ENCODE measurements at places on chromosomes 7 and 10.

GRCh38 chr10:93420944-93421825, 60.9 kb downstream of the MYOF start:
- no peak for DNase-seq

GRCh38 chr7:73761854-73762658, 8.0 kb downstream of the CLDN3 start:
- no peak for DNase-seq

DNA sequence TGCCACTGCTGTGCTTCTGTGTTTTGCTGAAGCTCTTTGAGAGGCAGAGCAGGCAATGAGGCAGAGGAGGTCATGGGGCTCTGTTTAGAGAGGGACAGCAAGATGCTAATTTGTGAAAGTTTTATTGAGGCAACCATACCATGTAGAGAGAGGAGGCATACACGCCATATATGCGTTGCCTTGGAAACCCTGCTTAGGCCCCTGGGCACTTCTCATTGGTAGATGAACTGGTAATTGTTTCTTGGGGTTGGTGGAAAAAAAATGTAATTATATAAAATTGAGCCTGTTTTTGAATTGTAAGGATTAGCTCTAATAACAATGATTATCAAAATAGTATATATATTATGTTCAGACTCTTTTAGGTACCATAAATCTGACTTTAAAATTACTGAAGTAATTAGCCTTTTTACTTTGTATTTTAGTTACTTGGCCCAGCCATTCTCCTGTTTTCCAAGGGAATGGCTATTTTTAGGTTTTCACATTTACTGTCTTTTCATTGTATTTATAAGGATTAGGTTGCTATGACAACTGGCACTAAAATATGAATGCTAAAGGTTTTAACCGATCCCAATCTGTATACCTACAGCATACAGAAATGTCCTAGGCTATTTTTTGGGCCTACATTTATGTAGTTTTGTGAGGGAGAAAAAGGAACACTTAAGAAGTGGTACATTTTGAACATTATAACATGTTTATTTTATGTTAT, 52.4 kb downstream of the BZW2 start:
- no peak for DNase-seq

DNA sequence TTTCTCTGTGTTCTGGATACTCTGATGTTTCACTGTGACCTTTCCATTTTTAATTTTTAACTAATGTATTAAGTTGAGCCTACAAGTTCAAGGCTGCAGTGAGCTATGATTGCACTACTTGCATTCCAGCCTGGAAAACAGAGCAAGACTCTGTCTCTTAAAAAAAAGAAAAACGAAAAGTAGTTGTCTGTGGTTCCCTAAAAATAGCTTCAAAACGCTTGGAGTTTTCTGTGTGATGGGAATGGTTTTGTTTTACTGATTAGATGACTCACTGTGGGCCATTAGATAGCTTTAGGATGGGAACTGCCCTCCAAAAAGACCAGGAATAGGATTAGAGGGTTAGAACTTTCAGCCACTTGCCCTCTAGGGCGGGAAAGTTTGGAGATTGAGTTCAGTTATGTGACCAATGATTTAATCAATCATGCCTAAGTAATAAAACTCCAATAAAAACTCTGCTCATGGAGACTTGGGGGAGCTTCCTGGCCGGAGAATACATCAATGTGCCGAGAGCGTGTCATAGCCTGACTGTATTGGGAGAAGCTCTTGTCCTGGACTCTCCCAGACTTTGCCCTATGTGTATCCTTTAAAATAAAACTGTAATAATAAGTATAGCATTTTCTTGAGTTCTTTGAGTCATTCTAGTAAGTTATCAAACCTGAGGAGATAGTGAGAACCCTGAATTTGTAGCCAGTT, 147.1 kb downstream of the LYZL1 start:
- no peak for DNase-seq

DNA sequence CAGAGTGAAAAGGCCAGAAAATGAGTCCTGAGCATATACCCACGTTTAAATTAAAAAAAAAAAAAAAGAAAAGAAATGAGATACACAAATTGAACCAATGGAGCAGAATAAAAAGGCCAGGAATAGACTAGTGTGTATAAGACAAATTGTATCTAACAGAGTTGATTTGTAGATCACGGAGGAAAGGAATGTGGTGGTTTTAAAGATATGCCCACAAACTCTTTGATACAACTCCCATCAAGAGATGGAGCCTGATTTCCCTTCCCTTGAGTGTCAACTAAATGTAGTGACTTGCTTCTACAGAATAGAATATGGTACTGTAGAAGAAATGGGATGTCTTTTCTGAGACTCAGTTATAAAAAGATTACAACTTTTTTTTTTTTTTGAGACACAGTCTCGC, 10.4 kb downstream of the SYPL1 start:
- DNase-seq = no peak

DNA sequence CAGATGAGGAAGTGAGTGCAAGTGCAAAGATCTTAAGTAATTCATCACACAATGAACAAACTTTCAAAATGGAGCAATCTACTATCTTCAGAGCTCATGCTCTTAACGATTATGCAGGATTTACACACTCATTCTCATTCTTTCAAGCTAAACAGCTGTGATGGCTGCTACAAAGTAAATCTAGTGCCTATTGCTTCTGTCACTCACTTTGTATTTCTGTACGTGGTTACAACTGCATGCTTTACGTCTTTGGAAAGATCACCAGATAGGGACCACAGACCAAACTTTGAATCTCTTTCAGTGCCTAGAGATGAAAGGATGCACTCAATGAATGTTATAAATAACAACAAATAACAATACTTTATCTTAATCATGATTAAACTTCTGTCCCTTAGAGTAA, 194.6 kb downstream of the MAGI2 start:
- DNase-seq = no peak

- no peak for DNase-seq
Observed at GRCh38 chr7:151129117-151129959, 38.2 kb downstream of the GBX1 start.

DNA sequence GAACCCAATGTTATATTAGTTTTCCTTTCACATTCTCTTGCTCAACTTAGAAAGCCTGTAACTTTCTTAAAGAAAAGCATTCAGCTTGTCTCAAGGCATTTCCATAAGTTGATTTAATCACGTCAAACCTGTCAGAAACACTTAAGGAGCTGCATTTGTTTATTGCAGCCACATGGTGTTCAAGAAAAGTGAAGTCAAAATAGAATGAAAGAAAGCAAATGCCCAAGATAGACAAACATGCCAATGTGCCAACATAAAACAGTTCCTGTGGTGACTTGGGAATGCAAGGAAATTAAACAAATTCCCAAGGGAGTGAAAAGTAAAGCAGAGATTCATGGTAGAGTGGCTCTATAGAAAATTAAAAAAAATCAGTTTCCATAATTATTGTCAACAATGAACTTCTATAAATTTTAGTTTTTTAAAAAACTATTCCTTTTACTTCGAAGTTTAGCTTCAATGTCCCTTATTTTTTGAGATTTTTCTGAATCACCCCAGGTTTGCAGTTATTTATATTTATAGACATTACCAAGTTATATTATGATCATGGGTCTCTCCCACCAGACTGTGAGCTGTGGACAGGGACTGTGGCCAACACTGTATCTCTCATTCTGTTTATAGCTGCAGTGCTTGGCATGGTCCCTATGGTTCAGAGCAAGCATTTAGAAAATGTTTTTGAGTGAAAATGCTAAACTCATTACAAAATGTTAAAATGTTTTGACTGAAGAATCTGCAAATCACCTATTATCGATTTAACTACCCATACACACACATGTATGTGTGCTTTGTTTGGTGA, 887.4 kb downstream of the REEP3 start:
- DNase-seq = no peak

DNA sequence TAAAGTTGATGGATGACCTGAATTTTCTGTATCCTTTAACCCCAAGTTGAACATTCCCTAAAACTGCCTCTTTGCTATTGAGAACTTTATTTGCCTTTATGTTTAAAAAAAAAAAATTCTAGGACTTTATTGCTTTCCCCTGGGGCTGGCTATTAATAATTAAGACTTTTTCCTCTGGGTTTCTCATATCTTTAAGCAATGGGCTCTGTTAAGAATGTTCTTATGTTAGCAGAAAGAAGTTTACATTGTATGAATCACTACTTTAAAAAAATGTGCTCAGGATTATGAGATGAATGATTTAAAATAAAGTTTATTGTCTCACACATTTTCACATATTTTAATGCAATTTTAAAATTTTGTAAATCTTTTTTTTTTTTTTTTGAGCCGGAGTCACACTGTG, 19.5 kb downstream of the TAX1BP1 start:
- DNase-seq = no peak

DNA sequence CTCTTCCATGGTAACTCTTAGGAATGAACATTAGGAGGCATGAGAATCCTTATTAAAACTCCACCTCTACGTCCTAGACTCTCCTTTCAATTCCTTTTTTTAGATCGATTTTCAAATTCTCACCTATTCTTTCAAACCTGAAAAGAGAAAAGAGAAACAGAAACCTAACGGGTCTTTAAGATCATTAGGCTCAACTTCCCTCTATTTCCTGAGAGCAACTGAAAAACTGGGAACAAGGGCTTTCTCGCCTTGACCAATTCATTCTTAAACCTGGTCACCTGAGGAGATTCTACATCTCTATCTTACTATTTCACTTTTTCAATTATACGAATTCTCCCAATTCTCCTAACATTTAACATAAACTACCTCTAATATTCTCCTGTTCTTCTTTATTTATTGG, 2.8 kb downstream of the TFEC start:
- no peak for DNase-seq

DNA sequence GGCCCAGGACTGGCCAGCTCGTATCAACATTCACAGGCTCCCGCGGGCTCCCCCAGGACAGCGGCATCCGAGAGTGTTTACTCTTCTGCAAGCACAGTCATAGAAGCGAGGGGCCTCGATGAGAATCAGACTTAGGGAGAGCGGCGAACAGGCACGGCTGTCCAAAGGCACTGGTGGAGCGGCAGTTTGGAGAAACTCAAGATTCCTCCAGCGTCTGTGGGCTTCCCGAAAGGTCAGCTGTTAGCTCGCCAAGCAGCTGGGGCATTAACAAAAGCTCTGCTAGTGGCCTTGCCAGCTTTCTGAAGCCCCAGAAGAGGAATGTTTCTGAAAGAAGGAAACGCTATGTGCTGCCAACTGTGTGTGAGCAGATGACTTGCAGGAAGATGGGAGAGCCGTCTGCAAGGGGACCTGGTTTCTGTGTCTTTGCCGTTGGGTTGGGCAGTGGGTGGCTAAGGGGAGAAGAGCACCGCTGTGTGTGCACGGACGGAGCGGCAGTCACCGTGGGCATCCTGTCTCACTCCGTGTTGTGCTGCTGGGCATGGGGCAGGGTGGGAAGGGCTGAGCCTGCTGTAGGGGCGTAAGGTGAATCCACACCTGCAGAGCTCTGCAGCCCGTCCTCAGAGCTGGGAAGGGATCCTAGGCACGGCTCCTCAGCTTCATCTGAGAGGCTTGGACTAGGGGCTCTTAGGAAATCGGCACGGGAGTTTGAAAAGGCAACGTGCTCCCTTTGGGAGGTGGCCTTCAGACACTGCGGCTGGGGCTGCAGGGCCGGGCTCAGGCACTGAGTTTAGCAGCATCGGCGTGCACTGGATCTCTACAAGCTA, 42.1 kb downstream of the AMZ1 start:
- DNase-seq = no peak

DNA sequence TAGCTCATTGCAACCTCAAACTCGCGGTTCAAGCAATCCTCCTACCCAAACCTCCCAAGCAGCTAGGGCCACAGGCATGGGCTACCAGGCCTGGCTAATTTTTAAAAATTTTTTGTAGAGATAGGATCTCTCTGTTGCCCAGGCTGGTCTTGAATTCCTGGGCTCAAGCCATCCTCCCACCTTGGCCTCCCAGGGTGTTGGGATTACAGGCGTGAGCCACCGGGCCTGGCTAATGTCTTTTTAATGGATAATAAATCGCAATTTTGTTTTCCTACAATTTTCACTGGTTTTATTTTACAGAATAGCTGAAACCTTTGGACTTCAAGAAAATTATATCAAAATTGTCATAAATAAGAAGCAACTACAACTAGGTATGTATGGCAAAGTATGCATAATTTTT, 10.9 kb downstream of the NUB1 start:
- DNase-seq = no peak

DNA sequence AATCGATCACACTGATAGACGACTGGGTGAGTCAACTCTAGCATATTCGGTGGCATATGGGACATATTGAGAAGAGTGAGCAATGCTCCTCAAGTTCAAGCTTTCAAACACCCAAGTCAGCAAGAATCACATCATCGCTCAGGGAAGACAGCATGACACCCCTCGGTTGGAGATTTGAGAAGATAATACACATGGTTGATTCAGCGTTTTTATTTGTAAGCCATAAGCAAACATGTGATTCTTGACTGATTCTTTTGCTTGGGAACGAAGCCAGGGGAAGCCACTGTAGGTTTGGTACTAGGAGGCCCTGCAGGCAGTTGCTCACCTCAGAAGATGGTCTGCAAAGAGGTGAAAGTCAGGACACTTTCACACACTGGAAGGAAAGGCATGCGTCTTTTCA, 12.6 kb downstream of the UCMA start:
- DNase-seq = no peak

GRCh38 chr7:156533964-156534363, 106.6 kb upstream of the RNF32 start:
- DNase-seq = no peak

DNA sequence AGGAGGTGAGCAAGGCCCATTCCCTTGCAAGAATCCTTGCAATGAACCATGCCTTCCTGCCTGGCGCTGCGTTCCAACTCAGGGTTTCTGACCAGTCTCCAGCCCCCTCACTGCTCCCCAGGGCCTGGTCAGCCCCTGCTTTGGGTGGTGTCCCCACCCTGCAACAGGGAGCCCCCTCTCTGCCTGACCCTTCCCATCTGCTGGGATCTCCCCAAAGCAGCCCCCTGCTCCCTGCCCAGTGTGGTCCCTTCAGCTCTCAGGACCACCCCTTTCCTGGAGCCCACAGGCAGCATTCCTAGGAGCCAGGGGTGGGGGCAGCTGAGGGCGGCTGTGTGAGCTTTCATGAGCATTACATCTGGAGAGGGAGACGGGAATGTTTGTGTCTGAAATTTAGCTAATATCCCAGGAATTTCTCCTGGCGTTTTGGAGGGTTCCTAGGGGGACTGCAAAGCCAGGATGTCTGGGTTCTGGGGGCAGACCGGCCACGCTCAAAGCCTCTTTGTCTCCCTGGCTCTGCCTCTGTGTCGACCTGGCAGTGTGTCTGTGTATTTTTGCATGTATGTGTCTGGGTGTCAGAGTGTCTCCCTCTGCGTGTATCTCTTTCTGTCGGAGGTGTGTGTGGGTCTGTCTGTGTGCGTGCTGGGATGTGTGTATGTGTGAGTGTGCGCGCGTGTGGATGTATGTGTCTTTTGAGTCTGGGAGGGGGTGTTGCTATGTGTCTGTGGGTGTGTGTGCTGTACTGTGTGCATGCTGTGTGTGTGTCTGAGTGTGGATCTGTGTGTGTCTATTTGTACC, 300.5 kb upstream of the ZMIZ1 start:
- DNase-seq = no peak

Measured in CMK (cell line).